T-helper 2 cell (primary cell): ENCODE measurements at places on chromosomes 3 and 15.
A peak's percentile ranks its signal among the peaks of the same experiment; 100 is the strongest.

DNA sequence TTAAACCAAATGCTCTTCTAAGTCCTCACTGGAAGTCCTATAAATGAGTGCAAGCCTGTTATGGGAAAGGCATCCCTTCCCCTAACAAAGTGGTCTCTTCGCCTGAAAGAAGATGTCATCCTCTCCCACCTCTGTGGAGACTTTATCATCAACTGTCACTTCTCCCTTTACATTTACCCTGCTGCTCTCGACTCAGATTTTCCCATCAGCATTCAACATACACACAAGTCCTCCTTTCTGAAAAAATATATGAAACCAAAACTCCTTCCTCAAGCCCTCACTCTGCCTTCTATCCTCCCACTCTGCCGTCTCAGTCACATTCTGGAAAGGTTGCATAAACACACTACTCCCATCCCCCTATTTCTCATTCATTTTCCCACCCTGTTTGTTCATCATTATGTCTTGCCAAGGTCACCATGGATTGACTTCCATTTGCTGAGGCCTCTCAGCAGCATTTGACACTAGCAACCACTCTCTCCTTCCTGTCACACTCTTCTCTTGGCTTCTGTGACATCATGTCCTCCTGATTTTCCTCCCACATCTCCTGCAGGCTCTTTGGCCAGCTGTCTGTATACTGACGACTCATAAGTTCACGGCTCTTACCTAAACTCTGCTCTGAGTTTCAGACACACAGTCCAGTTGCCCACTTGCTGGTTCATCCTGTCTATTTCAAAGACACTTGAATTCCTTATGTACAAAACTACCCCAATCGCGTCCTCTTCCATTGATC, 70.3 kb upstream of the SMAD3 start:
- DNase-seq: no peak

DNA sequence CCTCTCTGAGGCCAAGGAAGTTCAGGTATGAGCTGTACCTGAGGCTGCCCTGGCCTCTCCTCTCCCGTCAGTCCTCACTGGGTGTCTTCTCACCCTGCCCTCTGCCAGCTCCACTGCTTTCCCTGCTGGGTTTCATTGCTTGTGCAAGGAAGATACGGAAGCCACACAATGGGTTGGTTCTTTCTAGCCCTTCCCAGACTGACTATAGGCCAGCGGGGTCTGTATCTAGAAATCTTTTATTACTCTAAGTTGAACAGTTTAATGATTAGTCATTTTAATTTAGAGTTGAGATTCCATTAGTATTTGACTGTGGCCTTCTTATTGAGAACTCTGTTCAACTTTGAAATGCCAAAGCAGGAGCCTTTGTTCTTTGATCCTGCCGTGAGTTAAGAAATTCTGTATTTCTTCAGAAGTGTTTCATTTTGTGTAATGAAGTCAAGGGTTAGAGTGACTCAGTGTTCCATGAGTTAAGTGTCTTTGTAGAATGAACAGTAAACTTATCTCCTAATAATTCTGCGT, 16.2 kb downstream of the C3orf62 start:
- DNase-seq: no peak

DNA sequence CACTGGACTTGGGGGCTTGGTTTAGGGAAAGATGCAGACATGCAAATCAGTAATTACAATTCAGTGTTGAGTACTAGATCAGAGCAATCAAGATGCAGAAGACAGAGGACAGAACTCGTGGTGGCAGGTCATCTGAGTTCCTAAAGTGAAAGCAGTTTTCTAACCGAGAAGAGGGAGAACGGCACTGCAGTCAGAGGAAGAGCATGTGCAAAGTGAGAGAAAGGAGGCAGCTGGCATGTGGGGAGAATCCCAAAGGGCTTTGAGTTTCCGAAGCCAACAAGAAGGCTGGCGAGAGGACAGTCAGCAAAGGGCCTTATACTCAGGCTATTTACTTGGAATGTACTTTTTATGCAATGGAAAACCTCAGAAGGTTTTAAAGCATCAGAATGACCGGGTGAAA, 87.0 kb downstream of the ANP32A start:
- DNase-seq: no peak

GRCh38 chr15:70466895-70467529, 296.3 kb downstream of the UACA start:
- DNase-seq: no peak

DNA sequence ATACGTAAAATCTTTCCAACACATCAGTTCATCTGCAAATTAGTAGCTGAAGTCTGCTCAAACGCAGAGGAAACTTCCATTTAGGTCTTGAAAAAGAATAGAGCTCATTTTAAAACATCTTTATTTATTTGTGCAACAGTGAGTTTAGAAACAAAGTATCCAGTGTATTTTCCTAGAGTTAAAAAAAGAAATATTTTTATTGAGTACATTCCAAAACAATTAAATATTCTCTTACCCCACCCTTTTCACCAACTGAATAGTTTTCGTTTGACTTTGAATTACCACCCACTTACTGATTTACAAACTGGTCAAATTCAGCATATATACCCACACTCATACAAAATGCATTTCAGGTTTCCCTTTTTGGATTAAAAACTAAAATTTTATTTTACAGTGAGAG, 104.7 kb downstream of the ZBTB20 start:
- no peak for DNase-seq

DNA sequence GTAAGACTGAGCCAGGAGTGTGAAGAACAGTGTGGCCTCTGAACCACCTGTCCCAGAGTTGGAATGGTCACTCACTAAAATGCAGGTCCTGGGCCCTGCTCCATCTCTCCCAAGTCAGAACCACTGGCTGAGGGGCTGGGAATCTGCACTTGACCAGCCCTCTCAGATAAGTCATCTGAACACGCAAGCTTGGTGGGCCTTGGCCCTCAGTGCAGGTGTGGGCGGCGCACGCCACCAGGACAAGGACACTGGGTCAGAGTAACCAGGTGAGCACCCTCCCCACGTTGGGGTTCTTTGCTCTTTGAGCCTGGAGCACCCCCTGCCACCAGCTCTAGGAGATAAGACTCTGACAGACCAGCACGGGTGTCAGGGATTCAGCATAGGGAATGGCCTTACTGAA, 42.7 kb downstream of the KIF9 start:
- DNase-seq: no peak

- no peak for DNase-seq
These were observed 67.1 kb downstream of the ATP8B4 start for GRCh38 chr15:50051811-50052419.

GRCh38 chr3:13718436-13718835, 161.4 kb downstream of the WNT7A start:
- no peak for DNase-seq

GRCh38 chr3:115186351-115187148, 39.5 kb upstream of the ZBTB20 start:
- no peak for DNase-seq

GRCh38 chr15:48856942-48857341, 21.0 kb upstream of the EID1 start:
- DNase-seq: no peak

DNA sequence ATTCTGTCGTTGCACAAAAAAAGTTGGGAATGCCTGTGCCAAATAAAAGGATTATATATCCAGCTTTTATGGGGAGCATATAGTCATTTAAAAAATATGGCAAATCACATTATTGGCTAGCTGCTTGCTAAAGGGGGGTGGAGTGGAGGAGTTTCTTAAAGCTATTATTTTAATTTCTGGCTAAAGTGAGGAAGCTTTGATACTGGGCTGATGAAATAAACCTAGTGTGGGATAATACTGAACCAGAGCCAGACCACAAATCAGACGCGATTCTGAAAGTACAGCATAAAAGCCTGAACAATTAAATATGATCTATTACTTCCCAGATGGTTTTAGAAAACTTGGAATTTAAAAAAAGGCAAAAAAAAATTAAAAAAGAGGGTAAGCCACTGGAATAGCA, 14.4 kb downstream of the POLR2M start:
- DNase-seq: no peak

DNA sequence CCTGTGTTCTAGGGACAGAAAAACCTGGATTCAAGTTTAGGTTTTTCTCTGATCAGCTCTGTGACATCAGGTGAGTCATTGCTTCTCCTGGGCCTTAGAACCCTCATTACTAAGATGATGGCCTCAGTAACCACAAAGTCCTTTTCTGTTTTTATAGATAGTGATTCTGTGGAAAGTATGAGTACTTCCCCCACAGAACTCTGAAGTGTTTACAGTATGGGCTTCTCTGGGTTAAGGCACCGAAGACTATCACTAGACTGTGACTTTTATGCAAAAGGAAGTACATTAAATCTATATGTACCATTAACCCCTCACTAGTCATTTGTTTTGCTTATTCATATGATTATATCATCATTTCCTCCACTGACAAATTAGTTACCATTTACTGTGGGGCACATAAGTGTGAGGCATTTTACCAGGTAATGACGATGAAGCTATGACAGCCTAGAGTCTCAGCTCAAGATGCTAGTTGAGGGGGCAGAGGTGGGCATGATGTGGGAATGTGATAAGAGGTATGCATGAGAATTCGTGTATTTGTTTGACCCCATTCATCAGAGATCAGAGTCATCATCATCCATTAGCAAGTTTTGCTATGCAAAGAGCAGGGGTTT, 15.0 kb upstream of the RORA start:
- DNase-seq: no peak

GRCh38 chr15:72706266-72706665, 20.3 kb downstream of the BBS4 start:
- DNase-seq: no peak

DNA sequence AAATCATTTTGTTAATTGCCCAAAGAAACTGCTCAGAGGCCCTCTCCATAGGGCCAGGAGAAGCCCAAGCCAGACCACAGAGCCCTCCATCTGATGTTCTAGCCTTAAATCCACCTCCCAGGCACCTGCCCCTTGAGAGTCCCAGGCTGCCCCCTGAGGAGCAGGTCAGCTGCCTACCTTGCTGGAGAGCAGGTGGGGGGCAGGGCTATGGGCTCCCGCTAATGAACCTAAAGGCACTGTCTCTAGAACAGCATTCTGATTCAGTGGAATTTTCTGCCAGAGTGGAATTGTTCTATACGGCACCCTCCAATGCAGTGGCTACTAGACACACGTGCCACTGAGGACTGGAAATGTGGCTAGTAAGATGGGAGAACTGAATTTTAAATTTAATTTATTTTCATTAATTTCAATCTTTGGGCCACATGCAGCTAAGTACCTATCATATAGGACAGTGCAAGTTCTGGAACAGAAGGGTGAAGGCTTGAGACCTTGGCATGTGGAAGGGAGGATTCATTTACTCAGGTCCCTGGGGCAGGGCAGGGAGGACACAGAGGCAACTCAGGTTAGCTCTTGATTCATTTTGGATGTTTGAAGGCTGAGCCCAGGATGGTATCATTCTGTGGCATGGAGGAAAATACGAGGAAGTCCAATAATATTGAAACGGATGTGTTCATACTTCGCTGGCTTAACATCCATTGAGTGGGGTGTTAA, 11.4 kb downstream of the AMOTL2 start:
- no peak for DNase-seq

- DNase-seq: peak; percentile 27
These were observed 47.7 kb downstream of the MYO5A start for GRCh38 chr15:52480990-52481389.

- DNase-seq: no peak
These were observed 19.8 kb downstream of the PFKFB4 start for GRCh38 chr3:48536785-48537184.

DNA sequence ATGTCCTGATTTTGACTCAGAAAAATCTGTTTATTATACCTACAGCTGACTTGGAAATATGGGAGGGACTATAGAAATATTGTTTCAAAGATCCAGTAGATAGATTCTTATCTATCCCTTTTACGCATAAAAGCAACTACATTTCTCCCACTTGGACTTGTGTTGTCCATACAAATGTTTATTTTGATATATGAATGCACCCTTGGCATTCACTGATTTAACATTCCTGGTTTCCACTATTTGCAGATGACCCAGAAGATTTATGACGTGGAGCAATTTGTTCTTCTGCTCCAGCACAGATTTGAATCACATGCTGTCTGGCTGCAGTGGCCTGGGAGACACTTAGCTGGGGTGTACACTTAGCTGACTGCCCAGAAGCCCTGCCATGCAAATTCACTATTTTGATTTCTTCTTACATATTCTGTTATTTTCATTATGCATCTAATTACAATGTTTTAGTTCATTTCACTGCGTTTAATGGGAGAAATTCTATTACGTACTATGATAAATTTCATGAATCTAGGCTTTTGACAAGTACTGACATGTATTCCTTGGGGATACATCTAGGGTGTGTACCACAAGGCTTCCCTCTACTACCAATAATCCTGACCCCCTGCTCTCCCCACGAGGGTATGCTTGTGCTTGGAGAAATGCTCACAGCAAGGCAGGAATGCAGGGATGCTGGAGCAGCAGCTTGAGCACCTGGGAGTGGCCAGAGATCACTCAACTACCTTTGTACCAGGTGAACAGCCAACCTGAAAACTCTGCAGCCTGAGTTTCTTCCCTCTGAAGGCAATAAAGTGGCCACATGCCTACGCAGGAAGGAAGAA, 223.6 kb upstream of the TBL1XR1 start:
- no peak for DNase-seq

- no peak for DNase-seq
These were observed 418.5 kb downstream of the NSUN3 start for GRCh38 chr3:94481226-94481898.

GRCh38 chr3:64016941-64017620, 6.2 kb downstream of the PSMD6 start:
- DNase-seq: no peak

GRCh38 chr3:173789530-173790162, 392.1 kb downstream of the NLGN1 start:
- no peak for DNase-seq

DNA sequence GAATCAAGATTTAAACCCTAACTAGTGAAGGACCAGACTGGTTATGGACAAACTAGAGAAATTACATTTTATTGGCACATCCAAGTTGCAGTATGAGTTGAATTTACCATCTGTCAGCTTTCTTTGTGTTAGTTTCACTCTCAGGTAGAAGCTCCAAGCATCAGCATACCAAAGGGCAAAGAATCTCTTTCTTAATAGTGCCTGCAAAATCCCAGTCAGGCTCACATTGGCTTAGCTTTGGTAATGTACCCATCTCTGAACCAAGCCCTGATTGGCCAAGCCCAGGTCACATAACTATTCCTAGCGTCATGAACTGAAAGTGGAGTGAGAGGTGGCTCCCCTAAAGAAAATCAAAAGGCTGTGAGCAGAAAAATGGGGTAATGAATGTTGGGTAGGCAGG, 66.9 kb downstream of the CCNL1 start:
- peak; percentile 58 for DNase-seq

DNA sequence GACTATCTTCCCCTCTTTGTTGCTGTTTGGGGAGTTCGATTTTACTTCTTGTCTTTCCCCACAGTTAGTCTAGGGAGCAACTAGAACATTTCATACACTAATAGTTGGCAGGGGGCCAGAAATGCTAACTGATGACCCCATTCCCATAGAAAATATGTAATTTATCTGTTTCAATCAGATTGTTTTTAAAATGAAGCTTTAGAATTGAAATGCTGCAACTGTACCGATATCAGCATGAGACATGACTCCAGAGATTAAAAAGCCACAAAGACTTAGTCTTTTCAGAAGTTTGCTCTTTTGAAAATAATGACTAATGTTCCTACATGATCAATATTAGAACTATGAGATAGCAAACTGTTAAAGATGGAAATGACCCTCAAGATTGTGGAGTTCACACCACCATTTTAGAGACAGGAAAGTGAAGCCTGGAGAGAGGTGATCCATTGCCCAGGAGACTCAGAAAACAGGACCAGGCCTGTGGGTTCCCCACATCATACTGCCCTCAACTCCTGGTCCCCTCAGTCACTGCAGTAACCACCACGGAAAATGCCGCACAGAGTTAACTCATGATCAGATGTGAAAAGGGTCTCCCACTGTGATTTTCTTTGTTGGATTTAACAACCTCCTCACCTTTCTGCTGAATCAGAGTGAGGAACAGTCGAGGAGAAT, 130.3 kb downstream of the CHDH start:
- peak; percentile 29 for DNase-seq
